Psoas muscle (tissue), 8 donors: ENCODE measurements at places on chromosomes 2 and 18. TPM values are rescaled to one million over a fixed set of nuclear protein-coding genes. Genes with fewer than 3 reads are reported as not detected.
A peak's percentile ranks its signal among the peaks of the same experiment; 100 is the strongest.

The DNMT3A gene
- total RNA-seq, result 26.2 TPM

The PKDCC gene
- 159 TPM for total RNA-seq

- DNase-seq, result peak; percentile 75
These were observed 202.2 kb downstream of the TRIB2 start for GRCh38 chr2:12918835-12919445.

- DNase-seq, result no peak
These were observed 382.7 kb upstream of the SALL3 start for GRCh38 chr18:78596794-78597345.

DNA sequence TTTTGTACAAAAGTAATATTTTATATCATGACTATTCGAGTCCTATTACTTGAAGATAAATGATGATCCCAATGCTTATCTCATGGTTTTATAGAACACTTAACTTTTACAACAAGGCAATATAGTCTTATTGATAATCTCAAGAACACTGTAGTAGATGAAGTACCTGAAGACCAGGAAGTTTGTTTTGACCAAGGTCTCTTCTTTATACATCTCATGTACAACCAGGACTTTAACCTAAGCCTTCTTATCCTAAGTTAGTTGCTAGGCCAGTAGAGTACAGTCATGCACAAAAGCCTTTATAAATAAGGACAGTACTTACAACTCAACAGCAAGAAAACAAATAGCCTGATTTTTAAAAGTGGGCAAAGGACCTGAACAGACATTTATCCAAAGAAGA, 147.7 kb upstream of the NOSTRIN start:
- DNase-seq, result no peak

DNA sequence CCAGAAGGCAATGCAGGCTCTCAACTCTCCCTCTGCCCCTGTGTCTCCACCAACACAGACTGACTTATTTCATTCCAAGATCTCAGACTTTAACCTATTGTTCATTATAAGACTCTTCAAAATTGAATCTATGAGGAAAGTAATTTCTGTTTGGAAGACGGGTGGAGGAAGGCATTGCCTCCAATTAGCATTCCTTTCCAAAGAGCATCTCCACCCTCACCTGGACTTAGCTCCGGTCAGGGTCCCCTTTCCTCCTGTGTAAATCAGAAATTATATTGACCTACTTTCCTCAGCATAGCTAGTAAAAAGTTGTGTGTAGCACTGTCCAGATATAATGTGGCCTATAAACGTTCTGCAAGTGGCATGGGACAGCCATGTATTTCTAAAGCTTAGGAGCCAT, 230.4 kb upstream of the ACVR2A start:
- DNase-seq, result no peak

DNA sequence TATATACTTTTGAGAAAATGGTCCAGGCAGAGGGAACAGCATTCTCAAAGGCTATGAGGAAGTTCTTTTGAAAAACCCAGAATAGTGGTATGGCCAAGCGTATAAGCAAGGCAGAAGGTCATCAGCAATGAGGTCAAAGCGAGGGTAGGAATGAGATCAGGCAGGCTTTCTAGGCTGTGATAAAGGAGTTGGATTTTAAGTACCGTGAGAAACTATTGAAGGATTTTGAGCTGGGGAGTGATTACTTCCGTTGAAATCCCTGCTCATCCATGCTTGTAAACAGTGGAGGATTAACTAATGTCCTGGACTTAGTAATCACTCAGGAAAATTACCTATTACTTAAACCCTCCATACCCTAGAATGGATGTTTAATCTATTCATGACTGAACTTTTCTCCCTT, 50.2 kb downstream of the EMILIN2 start:
- no peak for DNase-seq
